ENCODE measurements at places on chromosomes 11 and 22.

- no peak for DNase-seq
Measured at GRCh38 chr11:126345283-126345682, 10.2 kb upstream of the ST3GAL4 start.

DNA sequence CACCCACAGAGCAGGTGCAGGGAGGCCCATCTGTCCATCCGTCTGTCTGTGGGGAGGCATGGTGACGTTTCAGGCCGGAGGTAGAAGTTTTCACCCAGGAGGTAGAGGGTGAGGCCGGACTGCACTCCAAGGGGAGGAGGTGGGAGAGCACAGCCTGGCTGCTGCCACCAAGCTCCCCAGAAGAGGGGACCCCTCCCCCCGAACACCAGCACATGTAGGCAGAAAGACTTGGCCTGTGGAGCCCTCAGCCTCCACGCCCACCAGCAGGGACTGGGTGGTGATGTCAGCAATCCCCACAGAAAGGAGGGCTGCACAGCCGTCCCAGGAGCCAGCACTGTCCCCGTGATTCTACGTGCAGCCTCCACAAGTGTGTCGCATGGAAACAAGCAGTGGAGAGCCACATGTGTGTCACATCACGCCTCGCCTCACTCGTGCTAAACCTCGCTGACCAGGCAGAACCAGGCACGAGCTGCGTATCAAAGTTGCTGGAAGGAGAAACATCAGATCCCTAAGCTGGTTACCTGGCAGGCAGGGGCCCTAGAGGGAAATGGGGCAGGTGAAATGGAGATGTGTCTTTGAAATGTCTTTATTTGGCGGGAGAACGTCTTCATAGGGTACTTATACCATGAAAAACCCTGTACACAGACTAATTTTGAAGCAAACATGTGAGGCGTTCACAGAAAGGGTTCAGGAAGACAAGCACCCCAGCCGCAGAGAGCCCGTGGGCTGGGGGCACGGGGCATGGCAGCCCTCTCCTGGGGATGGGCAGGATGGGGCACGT lies 49.1 kb downstream of the CDKN1C start:
- DNase-seq, result no peak

DNA sequence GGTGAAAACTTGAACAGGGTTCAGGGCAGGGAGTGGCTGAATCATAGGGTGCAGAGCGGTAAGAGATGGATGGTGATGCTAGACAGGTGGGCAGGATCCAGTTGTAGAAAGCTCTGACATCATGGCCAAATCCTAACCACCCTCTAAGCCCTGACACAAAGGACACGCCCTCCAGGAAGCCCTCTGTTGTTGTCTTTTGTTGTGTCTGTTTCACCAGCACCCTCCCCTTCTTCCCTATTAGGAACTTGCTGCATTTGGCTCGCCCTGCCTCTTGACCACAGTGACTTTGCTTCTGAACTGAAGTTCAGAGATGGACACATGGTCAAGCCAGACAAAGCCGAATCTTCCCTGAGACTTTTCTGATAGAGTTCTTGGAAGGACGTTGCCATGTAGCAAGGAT lies 14.2 kb upstream of the APOL6 start:
- DNase-seq, result peak; percentile 18

DNA sequence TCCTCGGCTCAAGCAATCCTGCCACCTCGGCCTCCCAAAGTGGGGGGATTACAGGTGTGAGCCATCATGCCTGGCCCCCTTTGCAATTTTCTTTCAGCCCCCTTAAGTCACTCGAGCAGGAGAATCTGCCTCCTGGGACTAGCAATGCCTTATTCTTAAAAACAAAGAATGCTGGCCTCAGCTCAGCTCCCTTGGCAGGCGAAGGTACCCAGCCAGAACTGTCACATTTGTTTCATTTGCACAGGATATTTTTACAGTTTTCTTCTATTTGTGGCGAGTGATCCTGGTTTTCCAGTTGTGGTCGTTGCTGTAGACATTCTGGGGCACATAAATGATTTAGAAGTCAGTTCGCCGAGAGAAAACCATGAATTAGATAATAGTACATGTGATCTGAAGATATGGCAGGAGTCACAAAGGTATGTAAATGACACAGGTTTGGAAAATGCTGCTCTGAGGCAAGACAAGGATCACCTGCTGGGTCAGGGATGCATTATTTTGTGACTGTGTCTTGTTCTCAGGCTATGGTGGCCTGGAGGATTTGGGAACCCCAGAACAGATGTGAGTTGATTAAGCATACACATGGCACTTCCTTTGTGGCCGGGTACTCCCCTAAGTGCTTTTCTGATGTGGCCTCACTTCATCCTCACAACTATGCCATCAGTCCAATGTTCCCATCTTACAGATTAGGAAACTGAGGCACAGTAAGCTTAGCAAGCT lies 51.2 kb upstream of the SLC22A12 start:
- DNase-seq, result no peak

DNA sequence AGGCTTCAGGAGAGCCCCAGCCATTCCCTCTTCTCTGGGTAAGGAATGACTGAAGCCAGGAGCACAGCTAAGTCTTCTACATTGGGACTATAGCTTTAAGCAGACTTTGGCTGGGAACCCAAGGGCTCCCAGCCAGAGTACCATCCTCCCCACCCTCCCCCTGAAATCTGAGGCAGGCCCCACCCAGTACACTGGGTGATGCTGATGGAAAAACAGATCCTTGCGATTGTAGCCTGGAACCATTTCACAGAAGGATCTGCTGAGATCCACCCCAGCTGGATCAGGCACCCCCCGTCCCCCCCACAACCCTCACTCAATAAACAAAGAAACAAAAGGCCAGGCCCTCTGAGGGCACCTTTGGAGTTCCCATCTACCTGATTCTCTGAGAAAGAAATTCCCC lies 39.8 kb downstream of the IL18BP start:
- no peak for DNase-seq

- DNase-seq, result no peak
Measured at GRCh38 chr11:133953547-133953946, 3.2 kb downstream of the IGSF9B start.

- no peak for DNase-seq
Measured at GRCh38 chr11:129251067-129251466, 58.9 kb upstream of the ARHGAP32 start.

DNA sequence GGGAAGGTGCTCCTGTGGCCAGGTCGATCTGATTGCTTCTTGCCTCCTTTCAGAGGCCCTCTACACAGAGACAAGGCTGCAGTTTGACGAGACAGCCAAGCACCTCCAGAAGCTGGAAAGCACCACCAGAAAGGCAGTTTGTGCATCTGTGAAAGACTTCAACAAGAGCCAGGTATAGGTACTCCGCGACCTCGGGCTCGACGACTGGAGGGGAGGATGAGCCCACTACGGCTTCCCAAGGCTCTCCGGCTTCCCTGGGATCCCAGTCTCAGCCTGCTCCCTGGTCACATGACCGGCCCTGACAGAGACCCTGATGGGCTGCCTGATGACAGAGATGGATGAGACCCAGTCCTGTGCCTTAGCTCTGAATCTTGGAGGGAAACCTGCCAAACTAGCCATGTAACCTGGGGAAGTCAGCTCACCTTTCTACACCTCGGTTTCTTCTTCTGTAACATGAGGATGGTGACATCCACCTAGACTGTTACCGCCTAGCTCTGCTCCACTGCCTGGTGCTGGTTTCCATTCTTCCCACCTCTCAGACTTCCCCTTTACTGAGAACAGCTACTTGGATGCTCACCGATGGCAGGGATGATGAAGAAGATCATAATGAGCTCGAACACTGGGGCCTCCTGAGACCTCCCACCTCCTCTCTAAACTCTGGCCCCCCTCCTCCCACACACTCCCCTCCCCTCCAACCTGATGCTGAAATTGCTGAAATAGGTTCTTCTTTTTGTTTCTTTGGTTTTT lies 8.9 kb downstream of the RIBC2 start:
- DNase-seq, result peak; percentile 14

DNA sequence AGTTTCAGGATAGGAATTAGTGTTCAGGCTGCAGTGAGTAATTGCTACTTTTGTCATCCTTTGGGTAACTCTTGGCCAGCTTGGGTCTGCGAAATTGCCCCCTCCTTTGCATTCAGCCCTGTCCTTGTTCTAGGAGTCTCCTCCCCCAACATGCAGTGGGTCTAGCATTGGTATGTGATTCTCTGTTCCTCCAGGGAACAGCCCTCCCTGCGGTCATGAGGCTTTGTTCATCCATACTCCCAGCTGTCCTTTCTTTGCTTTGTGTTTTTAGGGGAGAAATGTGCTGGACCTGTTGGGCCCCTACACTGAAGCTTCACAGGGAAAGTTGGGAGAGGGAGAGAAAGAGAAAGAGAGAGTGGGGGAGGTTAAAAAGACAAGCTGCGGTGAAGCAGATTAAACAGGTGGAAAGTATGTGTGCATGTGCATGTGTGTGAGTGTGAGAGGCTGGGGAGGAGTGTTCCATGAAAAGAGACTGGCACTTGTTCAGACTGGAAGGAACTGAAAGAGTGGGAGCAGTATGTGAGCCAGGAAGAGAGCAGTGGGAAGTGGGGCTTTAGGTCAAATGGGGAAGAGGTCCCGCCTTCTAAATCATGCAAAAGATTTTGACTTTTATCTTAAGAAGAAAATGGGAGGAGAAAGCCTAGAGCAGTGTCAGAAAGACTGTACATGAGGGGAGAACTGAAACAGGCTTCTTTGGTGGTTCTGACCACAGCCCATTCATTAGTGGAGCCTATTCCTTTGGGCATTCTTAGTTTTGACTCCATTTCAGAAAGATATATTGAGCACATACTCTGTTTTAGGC lies 17.9 kb upstream of the SESN3 start:
- peak; percentile 46 for DNase-seq

- DNase-seq, result no peak
Measured at GRCh38 chr11:117230999-117231841, 653 bp downstream of the PCSK7 start.

DNA sequence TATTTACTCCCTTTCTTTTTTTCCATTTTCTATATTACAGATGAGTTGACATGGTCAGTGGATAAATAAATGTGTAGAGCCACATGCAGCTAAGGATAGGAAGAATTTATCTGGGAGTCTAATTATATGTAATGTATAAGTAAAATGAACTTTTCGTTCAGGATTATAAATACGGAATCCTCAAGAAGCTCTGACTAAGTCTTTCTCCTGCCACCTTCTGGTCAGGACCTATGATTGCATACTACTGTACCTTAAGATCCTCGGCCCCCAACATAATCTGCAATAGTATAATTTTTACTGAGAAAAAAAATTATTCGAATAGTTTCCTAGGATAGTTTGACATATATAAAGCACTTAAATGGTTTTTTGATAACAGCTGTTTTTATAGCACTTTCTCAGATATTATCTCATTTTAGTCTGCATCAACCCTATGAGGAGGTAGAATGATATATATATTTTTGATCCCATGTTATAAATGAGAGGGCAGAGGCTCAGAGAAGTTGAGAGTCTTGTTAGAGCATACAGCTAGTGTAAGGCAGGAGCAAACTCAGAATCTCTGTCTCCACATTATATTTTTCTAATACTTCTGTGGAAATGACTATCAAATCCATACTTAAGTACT lies 36.1 kb downstream of the CCDC90B start:
- DNase-seq, result peak; percentile 47

GRCh38 chr22:18088825-18089568 lies 11.2 kb downstream of the PEX26 start:
- no peak for DNase-seq

GRCh38 chr11:62461740-62462507 lies 43.1 kb downstream of the SCGB1A1 start:
- DNase-seq, result no peak

All from suppressor macrophage treated with lipopolysaccharide for 4 hours (primary cell).